Thoracic aorta (tissue), 2 donors: ENCODE measurements at places on chromosomes 11 and 22.

DNA sequence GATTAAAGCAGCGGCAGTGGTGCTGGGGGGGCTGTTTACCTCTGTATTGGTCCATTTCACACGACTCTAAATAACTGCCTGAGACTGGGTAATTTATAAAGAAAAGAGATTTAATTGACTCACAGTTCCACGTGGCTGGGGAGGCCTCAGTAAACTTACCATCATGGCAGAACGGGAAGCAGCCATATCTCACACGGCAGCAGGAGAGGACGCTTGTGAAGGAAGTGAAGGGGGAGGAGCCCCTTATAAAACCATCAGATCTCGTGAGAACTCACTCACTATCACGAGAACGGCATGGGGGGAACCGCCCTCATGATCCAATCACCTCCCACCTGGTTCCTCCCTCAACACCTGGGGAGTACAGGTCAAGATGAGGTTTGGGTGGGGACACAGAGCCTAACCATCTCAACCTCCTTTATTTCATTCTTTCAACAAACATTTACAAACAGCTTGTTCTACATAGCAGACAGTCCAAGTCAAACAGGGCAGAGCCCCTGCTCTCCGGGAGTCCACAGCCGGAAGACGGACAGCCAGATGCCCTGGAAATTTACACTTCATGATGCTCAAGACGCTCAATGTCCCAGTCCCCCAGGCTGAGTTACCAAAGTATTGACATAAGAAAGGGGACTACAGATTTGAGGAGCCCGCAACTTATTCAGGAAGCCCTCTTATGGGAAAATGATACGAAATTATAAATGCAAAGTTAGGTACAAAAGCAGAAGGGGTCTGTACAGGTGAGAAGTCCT, 26.3 kb upstream of the HMGXB4 start:
- no peaks in the 10 kb centered on the region for H3K4me1 ChIP-seq
- no peaks in the 10 kb centered on the region for H3K27me3 ChIP-seq
- no peak overlapping the region for H3K27ac ChIP-seq
- H3K36me3 ChIP-seq: no peaks in the 10 kb centered on the region

DNA sequence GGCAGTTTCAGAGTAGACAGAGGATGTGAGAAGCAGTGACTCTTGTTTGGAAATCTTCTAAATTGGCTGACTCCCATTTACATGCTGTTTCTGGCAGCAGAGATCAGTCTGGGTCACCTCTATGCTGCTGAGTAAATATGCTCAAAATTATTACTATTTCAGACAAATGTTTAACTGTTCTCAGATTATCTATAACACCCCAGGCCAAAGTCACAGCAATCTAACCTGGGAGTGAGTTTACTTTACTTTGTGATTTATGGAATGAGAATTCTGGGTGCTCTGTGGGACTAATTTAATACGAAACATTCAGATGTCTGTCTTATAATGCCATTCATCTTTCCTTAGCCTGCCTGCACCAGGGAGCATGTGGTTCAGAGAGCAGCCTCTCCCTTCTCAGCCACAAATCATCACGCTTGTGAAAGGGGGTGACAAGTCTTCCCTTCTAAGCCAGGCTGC, 282.5 kb upstream of the MPPED2 start:
- DNase-seq: no peak
- no peaks in the 10 kb centered on the region for H3K36me3 ChIP-seq
- H3K27ac ChIP-seq: no peak overlapping the region
- peaks cover 11% of the 10 kb centered on the region for H3K4me1 ChIP-seq
- H3K27me3 ChIP-seq: no peaks in the 10 kb centered on the region

- no peak overlapping the region for H3K4me3 ChIP-seq
- H3K4me1 ChIP-seq: no peaks in the 10 kb centered on the region
- H3K27me3 ChIP-seq: no peaks in the 10 kb centered on the region
- no peak for DNase-seq
Observed at GRCh38 chr11:42003801-42004200, 544.3 kb upstream of the LRRC4C start.

GRCh38 chr22:28795932-28796856, 4.2 kb downstream of the XBP1 start:
- H3K4me1 ChIP-seq: peaks cover 23% of the 10 kb centered on the region
- peaks cover 39% of the 10 kb centered on the region for H3K36me3 ChIP-seq
- no peak for DNase-seq
- H3K27ac ChIP-seq: no peak overlapping the region

- H3K27ac ChIP-seq: no peak overlapping the region
- DNase-seq: no peak
- no peaks in the 10 kb centered on the region for H3K4me1 ChIP-seq
Observed at GRCh38 chr11:61198361-61198760, 5.0 kb upstream of the PGA3 start.

DNA sequence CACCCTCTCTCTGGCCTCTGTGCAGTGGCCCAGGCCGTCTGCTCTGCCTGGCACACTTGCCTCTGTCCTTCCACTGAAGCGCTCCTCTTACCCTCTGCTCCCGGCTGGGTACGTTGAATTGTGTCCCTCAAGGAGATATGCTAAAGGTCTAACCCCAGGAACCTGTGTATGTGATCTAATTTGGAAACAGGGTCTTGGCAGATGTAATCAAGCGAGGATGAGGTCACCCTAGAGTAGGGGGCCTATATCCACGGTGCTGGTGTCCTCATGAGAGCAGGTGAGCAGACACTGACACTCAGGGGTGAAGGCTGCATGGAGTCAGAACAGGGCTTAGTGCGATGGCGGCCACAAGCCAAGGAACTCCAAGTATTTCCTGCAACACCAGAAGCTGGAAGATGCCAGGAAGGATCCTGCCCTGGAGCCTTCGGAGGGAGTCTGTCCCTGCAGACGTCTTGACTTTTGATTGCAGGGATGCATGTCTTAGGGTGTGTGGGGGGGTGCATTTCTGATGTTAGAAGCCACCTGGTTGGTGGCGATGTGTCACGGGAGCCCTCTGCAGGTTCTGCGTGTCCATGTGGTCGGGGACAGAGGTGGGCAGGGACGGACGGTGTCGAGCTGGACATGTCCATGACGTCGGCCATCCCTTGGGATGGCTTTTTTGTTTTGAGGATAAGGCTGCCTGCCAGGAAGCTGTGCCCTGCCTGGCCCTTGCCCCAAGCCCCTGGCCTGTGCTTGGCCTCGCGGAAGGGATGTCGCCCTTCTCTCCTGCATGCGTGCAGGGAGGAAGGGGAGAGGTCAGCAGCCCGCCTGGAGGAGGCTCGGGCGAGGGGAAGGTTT, 68.6 kb downstream of the LRP5 start:
- peaks cover 60% of the 10 kb centered on the region for H3K4me1 ChIP-seq
- DNase-seq: no peak
- peak overlapping the region; percentile 77 for H3K27ac ChIP-seq
- H3K4me3 ChIP-seq: peak overlapping the region; percentile 46
- no peaks in the 10 kb centered on the region for H3K36me3 ChIP-seq
- H3K27me3 ChIP-seq: no peaks in the 10 kb centered on the region

DNA sequence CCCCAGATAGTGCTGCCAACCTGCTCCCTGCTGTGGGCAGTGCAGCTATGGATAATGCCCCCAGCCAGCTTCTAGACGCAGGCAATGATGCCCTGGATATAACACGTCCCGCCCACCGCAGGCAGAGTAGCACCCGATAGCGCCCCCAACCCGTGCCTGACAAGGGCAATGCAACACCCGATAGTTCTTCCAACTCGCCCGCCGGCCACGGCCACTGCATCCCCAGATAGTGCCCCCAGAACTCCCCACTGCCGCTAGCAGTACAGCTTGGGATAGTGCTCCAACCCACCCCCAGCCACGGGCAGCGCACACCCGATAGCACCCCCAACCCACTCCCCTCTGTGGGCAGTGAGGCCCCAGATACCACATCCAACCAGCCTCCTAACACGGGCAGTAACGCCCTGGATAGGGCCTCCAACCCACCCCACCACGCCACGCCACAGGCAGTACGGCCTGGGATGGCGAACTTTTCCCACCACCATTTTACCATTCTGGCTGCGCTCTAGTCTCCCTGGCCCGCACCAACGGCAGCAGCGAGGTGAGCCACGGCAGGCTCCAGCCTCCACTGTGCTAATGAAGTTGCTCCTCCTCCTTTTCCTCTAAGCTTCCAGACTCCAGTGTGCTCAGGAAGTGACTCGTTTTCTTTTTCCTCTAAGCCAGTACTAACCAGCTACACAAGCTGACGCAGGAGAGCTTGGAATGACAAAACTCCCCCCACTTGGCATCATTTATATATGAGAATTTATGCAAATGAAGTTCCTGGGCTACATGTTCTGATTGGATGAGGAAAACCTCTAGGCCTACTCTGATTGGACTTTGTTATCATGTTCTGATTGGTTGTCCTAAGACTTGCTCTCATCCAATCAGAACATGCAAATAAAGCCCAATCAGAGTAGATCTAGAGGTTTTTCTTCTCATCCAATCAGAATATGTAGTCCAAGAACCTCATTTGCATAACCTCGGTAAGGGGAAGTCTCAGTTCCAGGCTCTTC, 3.0 kb upstream of the RFPL3 start:
- H3K4me3 ChIP-seq: peak overlapping the region; percentile 29
- no peak for DNase-seq
- no peaks in the 10 kb centered on the region for H3K27me3 ChIP-seq
- no peaks in the 10 kb centered on the region for H3K4me1 ChIP-seq
- H3K27ac ChIP-seq: no peak overlapping the region
